ENCODE measurements at places on chromosomes 4 and X. TPM values are rescaled to one million over a fixed set of nuclear protein-coding genes. Genes with fewer than 3 reads are reported as not detected.

Gene CLNK
- total RNA-seq: 2.5 TPM

Gene LRBA
- 72.7 TPM for total RNA-seq

GRCh38 chr4:176883681-176884418 is 91.1 kb upstream of the VEGFC start:
- no peak for DNase-seq

- no peak for DNase-seq
Observed at GRCh38 chr4:110064934-110065333, 133.5 kb downstream of the ELOVL6 start.

GRCh38 chrX:109990582-109991276 is 12.2 kb upstream of the TMEM164 start:
- no peak for DNase-seq

Gene SPARCL1
- 1.1 TPM for total RNA-seq

GRCh38 chr4:11611868-11612267 is 183.2 kb upstream of the HS3ST1 start:
- DNase-seq: no peak

DNA sequence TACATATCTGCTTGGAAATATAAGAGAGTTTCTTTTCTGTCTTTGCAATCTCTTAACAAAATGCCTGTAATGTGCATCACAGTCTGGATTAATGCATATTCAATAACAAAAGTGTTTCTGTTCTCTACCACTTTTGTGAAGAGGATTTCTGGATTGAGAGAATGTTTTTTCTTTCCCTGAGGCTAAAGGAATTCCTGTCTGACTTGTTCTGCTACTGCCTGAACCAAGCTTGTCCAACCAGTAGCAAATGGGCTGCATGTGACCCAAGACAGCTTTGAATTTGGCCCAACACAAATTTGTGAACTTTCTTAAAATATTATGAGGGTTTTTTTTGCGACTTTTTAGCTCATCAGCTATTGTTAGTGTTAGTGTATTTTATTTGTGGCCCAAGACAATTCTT is 1133.9 kb downstream of the SH3BGRL start:
- no peak for DNase-seq

All from GM12878 (cell line).